ENCODE measurements at places on chromosomes 5 and 9.

- DNase-seq = no peak
Measured at GRCh38 chr5:5287419-5287818, 135.1 kb upstream of the ICE1 start.

GRCh38 chr9:105836936-105837660 lies 142.8 kb downstream of the TMEM38B start:
- DNase-seq = no peak

DNA sequence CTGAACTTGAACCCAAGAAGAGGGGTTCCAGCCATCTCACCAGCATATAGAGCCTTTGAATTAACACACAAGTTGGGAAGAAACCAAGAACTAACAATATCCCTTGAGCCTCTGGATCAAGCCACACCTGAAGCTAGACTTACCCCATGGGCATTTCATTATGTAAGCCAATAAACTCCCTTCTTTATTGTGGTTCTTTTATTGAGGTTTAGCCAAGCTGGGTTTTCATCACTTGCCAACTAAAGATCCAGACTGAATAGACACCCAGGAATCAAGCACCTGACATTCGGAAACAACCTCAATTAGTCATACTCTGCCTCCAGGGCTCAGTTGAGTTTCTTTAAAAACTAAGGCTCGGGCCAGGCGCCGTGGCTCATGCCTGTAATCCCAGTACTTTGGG lies 226.7 kb downstream of the AGTPBP1 start:
- no peak for DNase-seq

GRCh38 chr9:27732494-27732893 lies 159.2 kb upstream of the C9orf72 start:
- DNase-seq = no peak

- no peak for DNase-seq
Measured at GRCh38 chr5:116865651-116866050, 291.0 kb upstream of the SEMA6A start.

GRCh38 chr9:115422932-115423440 lies 305.0 kb upstream of the TNC start:
- no peak for DNase-seq

- DNase-seq = no peak
Measured at GRCh38 chr9:98972716-98973115, 29.0 kb downstream of the COL15A1 start.

DNA sequence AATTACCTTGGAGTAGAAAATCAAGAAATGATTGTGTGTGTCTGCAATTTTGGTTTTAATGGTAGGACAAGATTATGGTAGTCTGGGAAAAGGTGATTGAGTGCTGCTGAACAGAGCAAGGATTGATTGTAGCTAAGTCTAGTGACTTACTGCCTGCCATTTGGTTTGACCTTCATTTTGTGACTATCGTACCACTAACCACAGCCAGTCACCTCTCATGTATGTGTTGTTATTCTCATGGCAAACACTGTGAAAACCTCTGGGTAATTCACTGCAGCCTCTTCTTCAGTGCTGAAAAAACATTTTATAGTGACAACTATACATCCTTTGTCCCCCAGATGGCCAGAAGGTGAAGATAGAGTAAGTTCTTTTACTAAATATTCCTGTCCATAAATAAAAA lies 37.5 kb downstream of the CTNNA1 start:
- DNase-seq = no peak

All from sciatic nerve (tissue), 2 donors.